ENCODE measurements at places on chromosomes 5 and 9.
A peak's percentile ranks its signal among the peaks of the same experiment; 100 is the strongest.

- no peak for DNase-seq
Measured at GRCh38 chr5:1178529-1179382, 22.6 kb upstream of the SLC6A19 start.

DNA sequence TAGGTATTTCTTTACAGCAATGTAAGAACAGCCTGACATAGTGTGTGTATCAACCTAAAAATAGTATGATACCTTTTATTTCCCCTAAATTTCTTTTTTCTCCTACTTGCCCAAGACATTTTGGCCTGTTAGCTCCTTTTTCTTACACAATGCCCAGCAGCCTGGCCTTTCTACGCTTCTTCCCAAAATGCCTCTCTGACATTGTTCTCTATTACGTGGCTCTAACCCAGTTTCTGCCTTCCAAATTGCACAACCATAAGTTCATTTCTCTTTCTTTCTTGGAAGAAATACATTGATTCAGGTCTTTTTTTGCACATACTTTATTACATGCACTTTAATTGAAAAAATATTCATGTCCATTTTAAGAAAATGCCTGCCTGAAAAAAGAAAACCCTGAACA, 408.2 kb downstream of the PRR16 start:
- DNase-seq, result no peak

- peak; percentile 69 for DNase-seq
Measured at GRCh38 chr5:36414869-36415282, 113.2 kb upstream of the RANBP3L start.

DNA sequence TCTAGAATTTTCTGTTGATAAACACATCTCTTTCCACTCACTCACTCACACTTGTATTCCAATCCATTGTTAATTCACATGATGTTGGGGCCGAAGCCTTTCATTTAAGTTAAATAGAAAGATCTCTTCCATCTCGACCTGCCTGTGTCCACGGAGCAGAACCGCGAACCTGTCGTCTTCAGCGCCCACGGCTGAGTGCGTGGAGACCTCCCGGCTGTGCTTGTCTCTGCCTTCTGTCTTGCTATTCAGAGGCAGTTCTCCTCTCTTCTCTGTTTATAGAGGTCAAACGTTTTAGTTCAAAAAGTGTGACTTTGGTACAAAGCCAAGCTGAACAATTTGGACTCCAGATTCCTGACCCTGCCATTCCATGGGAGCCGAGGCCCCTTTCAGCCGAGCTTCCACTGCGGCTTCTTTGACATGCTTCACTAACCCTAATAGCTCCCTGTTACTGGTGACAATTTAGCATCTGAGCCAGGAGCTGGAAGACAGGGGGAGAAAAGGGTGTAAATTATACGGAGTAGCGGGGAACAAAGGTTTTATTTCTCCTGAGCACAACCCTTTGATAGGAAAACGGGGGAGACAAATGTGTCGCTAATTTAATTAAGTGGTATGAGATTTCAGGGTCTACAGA, 314.4 kb upstream of the IRX4 start:
- no peak for DNase-seq

GRCh38 chr5:147095740-147096139, 139.1 kb upstream of the STK32A start:
- DNase-seq, result no peak

DNA sequence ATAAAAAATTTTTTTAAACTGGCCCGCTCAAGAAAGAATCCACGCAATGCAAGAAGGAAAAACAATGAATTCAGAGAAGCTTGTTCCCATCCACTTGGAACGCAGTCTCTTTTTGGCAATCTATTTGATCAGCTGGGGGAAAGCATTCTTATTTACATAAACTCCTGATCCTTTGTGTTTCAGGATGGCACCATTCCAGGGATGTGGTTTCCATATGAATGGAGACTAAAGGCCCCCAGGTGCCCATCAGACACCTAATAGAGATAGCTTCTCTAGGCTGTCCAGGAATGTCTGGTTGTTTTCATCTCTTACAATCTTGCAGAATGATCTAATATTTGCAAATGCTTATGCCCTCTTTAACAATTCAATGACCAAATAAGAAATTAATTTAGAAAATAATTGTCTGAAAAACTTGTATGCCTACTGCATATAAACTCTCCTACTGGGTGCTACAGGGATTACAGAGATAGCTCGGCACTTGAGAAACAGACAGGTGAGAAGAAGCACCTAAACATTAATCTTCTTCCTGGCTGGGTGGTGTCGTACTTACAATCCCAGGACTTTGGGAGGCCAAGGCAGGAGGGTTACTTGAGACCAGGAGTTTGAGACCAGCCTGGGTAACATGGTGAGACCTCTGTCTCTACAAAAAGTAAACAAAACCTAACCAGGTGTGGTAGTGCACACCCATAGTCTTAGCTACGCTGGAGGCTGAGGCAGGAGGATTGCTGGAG, 3.0 kb upstream of the RASGRF2 start:
- DNase-seq, result peak; percentile 36

DNA sequence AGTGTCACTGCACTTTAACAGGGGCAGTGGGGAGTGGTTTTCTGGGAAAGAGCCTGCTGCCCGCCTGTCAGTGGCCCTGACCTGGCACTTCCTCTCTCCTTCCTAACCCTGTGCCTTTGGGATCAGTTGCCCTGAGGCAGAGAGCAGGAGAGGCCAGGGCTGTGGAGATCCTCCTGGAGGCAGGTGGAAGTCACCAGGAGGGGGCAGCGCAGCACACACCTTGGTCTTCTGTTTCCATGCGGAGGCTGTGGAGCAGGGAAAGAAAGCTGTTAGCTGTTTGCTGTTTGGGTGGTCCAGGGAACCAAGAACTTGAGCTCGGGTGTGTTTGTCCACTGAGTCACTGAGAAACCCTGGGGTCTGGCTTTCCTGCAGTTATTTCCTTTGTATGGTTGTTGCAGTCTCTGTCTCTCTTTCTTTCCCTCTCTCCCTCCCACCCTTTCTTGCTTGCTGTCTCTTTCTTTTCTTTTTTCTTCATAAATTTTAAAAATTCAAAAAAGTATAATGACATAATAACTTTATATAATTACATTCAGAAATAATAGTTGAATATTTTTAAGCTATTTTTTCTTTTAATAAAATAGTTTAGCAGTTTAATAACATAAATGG, 28.1 kb downstream of the NTRK2 start:
- DNase-seq, result peak; percentile 71

DNA sequence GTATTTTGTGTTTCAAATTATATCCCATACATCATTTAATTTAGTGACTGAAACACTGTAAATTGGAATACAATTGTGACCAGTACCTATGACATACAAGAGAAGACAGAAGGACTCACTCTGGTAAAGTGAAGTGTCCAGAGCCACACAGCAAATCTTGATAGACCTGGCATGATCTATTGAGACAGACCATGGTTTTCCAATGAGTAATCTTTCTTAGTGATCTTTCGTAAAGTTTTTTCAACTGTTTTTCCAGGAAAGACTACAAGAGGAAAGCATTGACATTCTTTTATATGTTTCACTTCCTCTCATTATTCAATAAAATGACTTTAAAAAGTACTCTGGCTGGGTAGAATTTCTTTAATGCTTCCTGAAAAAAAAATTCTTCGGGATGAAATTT, 43.3 kb upstream of the ALDH1A1 start:
- DNase-seq, result no peak
